ENCODE measurements at places on chromosomes 13 and 19.

- DNase-seq = no peak
Measured at GRCh38 chr13:43111559-43112400, 88.4 kb downstream of the DNAJC15 start.

DNA sequence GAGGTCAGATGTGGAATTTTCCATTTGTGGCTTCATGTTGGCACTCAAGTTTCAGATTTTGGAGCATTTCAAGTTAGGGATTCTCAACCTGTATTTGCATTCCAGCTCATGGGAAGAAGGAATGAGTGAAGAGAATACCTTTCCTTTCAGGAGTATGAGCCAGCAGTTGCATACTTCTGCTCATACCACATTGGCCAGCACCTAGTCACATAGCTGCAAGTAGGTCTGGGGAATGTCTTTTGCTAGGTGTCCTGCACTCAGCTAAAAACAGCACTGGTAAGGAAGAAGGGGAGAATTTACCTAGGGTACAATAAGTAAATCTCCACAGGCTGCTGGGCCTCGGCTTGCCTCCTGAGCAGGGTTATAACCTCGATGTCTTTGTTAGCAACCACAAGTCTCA is 24.6 kb upstream of the ATP8A2 start:
- DNase-seq = no peak

DNA sequence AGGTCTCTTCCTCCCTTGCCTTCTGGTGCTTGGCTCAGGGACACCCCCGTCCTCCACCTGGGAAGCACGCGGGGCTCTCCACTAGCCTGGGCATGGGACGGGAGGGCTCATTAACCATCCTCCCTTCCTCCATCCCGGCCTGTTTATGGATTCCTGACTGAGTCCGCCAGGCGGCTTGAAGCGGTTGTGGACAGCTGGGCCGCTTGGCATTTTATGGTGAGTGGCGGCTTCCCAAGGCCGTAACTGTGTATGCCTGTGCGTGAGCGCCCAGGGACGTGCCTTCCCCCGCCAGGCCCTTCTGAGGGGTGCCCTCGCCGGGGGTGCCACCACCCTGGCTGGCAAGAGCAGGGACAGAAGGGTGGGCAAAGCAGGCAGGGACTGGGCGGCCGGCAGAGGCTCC is 202.8 kb downstream of the URI1 start:
- DNase-seq = no peak

DNA sequence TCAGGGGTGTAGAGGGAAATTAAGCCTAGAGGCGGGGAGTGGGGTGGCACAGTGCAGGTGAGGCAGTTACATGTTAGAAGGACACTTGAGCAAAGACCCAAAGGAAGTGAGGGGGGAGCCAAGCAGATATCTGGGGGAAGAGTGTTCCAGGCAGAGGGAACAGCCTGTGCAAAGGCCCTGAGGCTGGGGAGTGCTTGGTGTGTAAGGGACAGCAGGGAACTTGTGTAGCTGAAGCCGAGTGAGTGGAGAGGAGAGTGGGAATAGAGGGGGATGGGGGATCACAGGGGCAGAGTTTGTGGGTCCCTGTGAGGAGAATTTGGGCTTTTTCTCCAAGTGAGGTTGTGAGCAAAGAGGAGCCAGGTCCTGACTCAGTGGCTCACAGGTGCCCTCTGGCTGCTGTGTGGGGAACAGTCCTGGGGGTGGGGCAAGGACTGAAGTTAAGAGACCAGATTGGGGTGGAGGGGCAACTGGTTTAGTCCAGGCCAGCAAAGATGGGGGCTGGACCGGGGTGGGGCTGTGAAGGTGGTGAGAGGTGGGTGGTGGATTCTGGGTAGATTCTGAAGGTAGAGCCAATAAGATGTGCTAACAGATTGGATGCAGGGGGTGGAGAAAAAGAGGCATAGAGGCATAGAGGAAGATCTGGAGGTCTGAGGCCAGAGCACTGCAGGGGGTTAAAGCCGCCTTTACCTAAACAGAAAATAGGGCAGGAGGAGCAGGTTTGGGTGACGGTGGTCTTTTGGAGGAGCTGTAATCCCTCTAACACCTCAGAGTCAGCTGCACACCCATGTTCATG is 75.3 kb downstream of the CACNA1A start:
- DNase-seq = no peak

- no peak for DNase-seq
Measured at GRCh38 chr13:73810647-73811046, 323.6 kb downstream of the KLF12 start.

All from mesenteric fat pad (tissue), 1 donor.